ENCODE measurements at places on chromosomes 6 and 20. TPM values are rescaled to one million over a fixed set of nuclear protein-coding genes. Genes with fewer than 3 reads are reported as not detected.

FAM217A gene
- not detected for total RNA-seq

SFTA2 gene
- not detected for total RNA-seq

GRCh38 chr6:150705392-150705791, 105.7 kb downstream of the PLEKHG1 start:
- DNase-seq, result no peak
- H3K36me3 ChIP-seq, result no peaks in the 10 kb centered on the region
- peaks cover 13% of the 10 kb centered on the region for H3K4me1 ChIP-seq
- H3K27ac ChIP-seq, result no peak overlapping the region
- no peaks in the 10 kb centered on the region for H3K27me3 ChIP-seq

DNA sequence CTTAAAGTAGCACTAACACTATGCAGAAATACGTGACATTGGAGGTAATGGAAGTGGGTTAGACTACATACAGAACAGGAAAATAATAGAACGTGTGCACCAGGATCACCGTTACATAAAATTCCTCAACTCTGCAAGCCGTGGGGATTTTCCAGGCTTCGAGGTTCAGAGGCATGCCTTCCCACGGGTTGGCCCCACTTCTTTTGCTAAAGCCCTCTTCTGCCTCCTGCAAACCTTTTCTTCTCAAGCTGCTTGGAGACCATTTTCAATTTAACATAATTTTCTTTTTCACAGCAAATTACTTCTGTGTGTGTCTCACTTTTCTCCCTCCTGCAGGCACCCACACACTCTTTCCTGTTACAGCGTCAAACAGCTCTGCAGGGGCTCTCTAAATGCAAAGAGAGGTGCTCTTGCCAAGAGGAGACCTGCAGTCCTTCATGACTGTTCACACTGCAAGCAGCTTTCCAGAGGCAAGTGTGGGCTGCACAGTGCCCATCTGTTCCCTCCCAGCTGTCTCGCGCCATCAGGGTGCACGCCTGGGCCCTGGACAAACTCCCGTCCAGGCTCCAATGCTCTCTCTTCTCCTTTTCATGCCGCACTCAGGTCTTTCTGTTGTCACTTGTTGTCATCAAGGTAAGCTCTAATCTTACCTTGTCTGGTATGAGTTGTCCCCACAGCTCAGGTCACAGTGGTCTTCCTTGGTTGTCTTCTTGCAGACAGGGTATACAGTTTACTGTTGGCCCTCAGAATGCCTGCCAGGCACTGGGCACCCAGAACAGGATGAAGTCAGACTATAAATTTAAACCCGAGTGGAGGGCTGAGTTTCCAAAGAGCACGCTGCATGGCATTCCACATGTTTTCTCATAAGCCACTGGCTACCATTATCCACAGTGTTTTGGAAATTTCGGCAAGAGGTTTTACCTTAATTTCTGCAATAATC, 164.8 kb upstream of the GGTLC1 start:
- no peak for DNase-seq
- no peaks in the 10 kb centered on the region for H3K4me1 ChIP-seq
- H3K27ac ChIP-seq, result no peak overlapping the region
- H3K27me3 ChIP-seq, result no peaks in the 10 kb centered on the region
- H3K4me3 ChIP-seq, result no peak overlapping the region

- no peaks in the 10 kb centered on the region for H3K36me3 ChIP-seq
- H3K4me1 ChIP-seq, result no peaks in the 10 kb centered on the region
- H3K27ac ChIP-seq, result no peak overlapping the region
- H3K27me3 ChIP-seq, result no peaks in the 10 kb centered on the region
- no peak overlapping the region for H3K4me3 ChIP-seq
- no peak for DNase-seq
Observed at GRCh38 chr6:42756722-42757121, 10.8 kb upstream of the TBCC start.

- H3K27me3 ChIP-seq, result no peaks in the 10 kb centered on the region
- no peak overlapping the region for H3K4me3 ChIP-seq
- no peaks in the 10 kb centered on the region for H3K36me3 ChIP-seq
Observed at GRCh38 chr6:89339565-89339964, 13.0 kb downstream of the UBE2J1 start.

GRCh38 chr6:125379174-125379573, 77.4 kb upstream of the HDDC2 start:
- no peaks in the 10 kb centered on the region for H3K4me1 ChIP-seq
- H3K4me3 ChIP-seq, result no peak overlapping the region
- no peaks in the 10 kb centered on the region for H3K27me3 ChIP-seq
- no peak overlapping the region for H3K27ac ChIP-seq
- no peak for DNase-seq

GRCh38 chr20:34627458-34627857, 49.4 kb downstream of the PIGU start:
- H3K36me3 ChIP-seq, result peaks cover 4% of the 10 kb centered on the region
- no peaks in the 10 kb centered on the region for H3K27me3 ChIP-seq
- no peaks in the 10 kb centered on the region for H3K4me1 ChIP-seq
- DNase-seq, result no peak
- peak overlapping the region; percentile 82 for H3K27ac ChIP-seq

DNA sequence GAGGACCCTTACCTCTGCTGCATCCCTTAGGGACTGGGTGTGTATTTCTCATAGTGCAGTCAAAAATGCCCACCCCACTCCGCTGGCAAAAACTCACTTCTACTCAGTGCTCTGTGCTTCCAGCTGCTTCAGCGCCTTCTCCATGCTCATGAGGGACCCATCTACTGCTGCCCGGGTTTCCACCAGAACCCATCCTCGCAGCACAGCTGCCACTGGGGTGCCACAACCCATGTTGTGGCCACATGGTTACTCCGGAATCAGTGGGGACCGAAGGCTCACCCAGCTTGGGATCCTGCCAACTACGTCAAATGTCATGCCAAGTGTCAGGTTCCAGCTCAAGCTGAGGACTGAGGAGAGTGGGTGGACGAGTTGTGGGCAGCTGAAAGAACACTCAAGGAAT, 774.2 kb upstream of the EYS start:
- no peak overlapping the region for H3K27ac ChIP-seq
- DNase-seq, result peak; percentile 21
- no peak overlapping the region for H3K4me3 ChIP-seq
- H3K27me3 ChIP-seq, result no peaks in the 10 kb centered on the region
- H3K36me3 ChIP-seq, result no peaks in the 10 kb centered on the region

Measured in heart left ventricle (tissue), 16 donors.